Lower leg skin (tissue), 4 donors: ENCODE measurements at places on chromosomes 7 and 10.
A peak's percentile ranks its signal among the peaks of the same experiment; 100 is the strongest.

GRCh38 chr10:31656851-31657433, 271.7 kb downstream of the ARHGAP12 start:
- no peak for DNase-seq

DNA sequence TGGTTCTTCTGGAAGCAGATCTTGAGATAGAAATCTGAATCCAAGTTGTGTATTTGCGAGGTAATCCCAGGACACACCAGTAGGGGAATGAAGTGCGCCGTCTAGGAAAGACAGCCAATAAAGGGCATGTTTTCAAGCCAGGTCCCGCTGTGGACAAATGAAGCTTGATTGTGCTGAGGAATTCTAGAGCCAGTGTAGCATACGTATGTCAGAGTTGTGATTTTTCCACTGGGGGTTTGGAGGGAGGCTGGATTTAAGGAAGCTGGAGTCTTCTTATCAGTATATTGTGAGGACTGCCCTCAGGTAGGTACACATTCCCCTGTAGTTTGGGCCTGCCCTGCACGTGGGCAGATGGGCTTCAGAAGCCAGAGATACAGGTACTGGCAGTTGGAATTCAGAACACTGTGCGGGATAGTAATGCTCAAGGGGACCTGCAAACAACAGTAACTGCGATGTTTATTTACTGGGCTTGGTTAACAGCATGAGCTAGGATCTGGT, 50.9 kb downstream of the GALNT11 start:
- DNase-seq = no peak

DNA sequence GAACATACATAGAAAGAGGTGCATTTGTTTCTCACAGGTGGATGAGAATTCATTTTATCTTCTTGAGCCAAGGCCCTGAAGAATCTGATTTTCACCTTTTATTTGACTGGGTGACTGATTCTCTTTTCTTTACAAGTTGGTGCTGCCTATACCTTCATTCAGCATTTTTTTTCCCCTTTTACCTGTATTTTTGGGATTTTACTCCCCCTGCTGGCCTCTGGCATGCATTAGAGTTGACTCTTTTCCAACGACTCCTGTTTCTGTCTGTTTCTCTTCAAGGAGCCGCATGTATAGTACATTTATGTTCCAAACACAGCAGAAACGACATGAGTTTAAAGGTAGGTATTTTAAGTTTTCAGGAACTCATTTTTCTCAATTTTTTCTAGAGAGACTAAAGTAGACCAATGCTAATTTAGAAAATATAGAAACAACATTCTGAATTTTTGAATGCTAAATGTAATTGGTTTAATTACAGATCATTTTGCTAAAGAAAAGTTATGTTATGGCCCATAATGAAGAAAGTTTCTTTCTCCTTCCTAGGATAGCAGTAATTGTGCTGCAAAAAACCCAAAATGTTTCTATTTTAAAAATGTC, 149.8 kb upstream of the HDAC9 start:
- DNase-seq = no peak

GRCh38 chr7:144786522-144786921, 49.3 kb downstream of the TPK1 start:
- DNase-seq = no peak

- DNase-seq = no peak
These were observed 54.9 kb downstream of the ZNF487 start for GRCh38 chr10:43491855-43492254.

DNA sequence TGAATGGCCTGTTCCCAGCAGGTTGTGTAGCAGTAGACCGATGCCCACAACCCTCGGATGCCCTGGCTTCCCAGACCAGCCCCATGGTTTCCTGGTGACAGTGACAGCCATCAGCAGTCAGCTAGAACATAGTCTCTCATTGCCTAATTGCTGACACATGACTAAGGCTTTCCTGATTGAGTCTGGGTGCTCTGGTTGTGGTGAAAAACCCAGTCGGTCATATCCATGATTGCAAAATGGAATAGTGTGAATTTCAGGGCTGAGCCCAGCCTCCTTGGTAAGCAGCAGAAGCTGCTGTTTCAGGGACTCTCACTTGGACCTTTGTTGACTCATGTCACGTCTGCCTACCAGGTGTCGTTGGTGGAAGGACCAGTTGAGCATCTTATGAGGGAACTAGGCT, 36.6 kb downstream of the POR start:
- no peak for DNase-seq

GRCh38 chr7:128936798-128937197, 929 bp upstream of the IRF5 start:
- DNase-seq = no peak

DNA sequence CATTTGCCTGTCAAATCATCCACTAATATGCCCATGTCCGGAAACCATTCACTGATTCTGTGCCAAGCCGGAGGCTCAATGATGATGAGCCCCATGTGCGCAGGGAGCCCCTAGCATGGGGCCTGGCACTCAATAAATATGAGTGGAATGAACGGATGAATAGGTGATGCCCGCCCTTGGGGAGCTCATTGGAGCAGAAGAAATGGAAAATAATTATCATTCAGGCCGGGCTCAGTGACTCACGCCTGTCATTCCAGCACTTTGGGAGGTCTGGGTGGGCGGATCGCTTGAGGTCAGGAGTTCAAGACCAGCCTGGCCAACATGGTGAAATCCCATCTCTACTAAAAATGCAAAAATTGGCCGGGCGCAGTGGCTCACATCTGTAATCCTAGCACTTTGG, 11.0 kb downstream of the RHBDD2 start:
- DNase-seq = no peak

DNA sequence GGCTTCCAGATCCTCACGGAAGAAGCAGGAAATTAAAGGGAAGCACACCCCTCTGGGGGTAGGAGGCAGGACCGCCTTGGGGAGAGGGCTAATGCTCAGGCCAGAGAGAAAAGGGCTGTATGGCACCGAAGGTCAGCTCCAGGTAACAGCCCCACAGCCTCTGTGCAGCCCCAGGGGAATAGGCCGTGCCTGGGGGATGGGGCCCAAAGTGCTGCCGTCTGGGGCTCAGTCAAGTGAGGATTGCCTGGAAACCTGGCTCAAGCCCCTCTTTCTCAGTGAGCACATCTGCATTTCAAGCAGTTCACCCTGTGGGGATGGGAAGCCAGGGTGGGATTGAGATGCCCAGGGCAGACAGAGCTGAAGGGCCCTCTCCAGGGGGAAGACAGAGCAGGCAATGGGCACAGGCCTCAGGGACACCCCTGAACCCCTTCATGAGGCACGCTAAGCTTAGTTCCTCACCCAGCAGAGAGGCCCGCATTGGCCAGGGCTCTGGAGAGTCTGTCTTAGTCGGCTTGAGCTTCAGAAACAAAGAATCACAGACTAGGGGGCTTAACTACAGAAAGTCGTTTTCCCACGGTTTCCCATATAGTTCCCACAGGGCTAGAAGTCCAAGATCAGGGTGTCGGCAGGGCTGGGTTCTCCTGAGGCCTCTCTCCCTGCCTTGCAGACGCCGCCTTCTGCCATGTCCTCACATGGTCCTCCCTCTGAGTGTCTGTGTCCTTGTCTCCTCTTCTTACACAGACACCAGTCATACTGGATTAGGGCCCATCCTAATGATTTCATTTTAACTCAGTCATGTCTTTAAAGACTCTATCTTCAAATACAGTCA, 118.2 kb downstream of the PTPN20 start:
- peak; percentile 81 for DNase-seq

- no peak for DNase-seq
These were observed 17.5 kb downstream of the ZNF138 start for GRCh38 chr7:64811767-64812166.

- no peak for DNase-seq
These were observed 350.5 kb downstream of the PARD3 start for GRCh38 chr10:34464591-34464990.

DNA sequence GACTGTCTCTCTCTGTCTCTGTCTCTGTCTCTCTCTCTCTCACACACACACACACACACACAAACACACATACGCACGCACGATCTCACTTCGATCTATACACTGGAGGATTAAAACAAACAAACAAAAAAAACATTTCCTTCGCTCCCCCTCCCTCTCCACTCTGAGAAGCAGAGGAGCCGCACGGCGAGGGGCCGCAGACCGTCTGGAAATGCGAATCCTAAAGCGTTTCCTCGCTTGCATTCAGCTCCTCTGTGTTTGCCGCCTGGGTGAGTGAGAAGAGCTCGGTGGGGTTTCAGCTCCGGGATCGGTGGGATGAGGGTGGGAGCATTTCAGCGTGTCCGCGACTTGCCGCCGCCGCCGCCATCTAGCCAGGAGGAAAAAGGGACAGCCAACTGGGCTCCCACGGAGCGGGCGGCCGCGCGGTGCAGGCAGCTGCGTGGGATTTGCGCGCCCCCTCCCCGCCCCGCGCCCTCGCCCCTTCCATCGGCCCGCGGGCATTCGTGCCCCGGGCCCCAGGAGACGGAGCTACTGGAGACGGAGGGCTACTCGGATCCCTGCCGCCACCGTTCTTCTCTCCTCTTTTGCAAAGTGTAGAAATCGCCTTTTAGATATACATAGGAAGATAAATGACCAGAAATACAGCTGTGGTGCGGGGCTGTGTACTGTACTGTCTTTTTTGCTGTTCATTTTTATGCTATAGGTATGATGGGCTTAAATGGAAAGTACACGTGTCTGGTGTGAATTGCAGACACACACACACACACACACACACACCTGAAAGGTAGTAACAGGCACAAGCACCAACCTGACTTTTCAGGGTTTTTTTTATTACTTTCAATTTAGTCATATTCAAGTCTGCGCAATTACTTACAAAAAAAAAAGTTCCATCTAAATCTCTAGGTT, 581 bp downstream of the PTPRZ1 start:
- DNase-seq = no peak

DNA sequence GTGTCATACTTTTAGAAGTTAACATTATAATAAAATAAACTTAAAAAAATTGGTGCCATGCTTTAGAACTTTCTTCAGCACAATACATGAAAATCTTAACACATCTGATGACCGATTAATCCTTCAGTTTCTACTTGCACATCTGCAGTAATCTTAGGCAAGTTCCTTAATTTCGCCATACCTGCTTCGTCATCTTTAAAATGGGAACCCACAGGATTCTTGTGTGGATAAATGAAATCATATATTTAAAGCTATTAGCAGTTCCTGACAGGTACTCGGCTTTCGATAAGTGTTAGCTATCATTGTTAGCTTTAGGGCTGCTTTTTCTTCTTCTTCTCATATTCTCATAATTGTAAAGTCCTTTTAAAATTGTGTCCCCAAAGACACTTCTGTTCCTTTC, 907 bp upstream of the VPS50 start:
- DNase-seq = no peak

DNA sequence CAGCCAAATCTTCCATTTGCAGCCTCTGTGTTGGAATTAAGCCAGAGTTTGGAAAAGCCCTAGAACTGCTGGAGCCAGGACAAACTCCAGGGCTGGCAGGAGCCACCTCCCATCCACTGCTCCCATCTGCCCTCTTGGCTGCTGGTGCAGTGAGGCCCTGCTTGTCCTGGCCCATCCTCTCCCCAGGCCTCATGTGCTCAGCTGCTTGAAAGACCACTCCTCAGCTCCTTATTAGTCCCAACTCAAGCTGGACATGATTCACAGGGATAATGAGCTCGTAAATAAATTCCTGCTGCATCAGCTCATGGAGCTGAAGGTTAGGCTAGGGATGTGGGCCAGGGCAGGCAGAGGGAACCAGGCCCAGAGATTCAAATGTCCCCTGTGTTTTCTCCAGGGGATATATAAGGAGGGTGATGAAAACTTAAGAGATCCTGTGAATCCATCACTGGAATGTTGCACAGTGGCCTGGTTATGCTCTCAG, 282.8 kb downstream of the RPS24 start:
- DNase-seq = peak; percentile 72

- no peak for DNase-seq
These were observed 110.2 kb downstream of the SRI start for GRCh38 chr7:88109612-88110011.

- no peak for DNase-seq
These were observed 36.6 kb upstream of the PRKAR2B start for GRCh38 chr7:107007892-107008287.

GRCh38 chr7:155669717-155670505, 25.4 kb downstream of the RBM33 start:
- DNase-seq = no peak

GRCh38 chr7:73703757-73704639, 15.5 kb downstream of the STX1A start:
- DNase-seq = no peak

DNA sequence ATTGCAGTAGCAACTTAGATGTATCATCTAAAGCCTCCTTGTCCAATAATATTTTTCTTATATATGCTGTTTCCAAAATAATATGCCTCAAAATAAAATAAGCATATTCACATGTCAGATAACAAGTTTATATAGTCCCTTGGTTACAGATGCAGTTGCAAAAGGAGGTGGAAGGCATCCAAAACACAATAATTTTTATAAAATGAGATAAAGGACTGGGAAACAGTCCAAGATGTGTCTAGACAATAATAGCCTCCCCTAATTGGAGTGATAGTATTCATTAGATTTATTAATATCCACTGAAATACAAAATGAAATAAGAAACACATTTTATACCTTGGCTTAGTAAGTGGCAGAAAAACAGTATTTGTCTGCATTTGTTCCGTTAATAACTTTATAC, 30.3 kb downstream of the BCAP29 start:
- no peak for DNase-seq

GRCh38 chr7:50649259-50649885, 84.2 kb upstream of the DDC start:
- DNase-seq = peak; percentile 67

DNA sequence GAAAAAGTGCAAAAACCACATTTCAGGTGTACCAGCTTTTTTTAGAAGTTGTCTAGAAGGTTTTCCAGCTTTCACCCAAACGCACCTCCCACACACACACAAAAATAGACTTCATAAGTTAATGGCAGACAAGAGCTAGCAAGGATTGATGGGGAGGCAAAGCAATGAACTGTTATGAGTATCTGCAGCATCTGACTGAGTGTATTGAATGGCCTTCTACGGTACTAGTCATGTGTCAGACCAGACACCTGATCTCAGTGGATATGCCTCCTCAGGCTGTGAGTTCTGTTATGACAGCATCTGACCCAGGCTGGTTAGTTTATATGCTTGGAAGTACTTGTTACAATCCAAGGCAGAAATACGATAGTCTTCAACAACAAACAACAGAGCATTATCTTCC, 406.1 kb upstream of the AUTS2 start:
- DNase-seq = no peak

DNA sequence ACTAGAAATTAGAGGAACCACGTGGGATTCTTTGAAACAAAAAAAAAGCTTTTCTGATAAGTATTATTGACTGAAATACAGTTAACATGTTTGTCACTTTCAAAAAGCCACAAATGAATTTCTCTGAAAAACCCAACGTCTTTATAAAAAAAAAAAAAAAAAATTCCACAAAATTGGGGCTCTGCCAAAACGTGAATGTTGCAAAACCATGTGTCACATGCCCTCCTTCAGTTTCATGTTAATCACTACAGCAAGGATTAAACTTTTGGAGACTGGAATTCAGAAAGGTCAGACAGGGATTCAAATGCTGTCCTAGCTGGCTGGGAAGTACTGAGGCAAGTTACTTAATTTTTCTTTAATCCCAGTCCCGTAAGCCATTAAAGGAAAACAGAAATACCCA, 278.0 kb upstream of the KLF14 start:
- DNase-seq = no peak
